ENCODE measurements at places on chromosomes 16 and 17.

DNA sequence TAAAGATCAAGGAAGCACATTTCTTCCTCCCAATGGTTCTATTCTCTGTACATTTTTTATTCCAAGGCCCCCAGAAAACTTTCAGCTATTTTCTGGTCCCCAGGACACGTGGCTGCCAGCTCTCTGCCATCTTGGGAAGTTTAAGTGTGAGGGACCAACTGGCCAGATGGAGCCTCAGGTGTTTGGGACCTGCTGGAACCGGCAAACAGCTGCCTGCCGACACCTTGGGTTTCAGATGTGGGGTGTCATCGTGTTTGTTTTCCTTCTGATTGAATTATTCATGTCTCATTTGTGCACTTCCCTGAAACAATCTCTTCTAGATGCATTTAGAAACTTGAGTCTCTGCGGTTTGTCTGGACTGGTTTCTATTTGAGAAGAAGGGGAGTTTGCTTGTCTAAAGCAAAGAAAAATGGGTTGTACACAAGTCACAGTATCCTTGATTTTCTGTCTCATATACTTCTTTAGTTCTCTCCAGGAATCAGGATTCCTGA is 386.5 kb downstream of the SLC39A11 start:
- DNase-seq = no peak

GRCh38 chr17:29584452-29585079 is 4.9 kb downstream of the GIT1 start:
- no peak for DNase-seq

DNA sequence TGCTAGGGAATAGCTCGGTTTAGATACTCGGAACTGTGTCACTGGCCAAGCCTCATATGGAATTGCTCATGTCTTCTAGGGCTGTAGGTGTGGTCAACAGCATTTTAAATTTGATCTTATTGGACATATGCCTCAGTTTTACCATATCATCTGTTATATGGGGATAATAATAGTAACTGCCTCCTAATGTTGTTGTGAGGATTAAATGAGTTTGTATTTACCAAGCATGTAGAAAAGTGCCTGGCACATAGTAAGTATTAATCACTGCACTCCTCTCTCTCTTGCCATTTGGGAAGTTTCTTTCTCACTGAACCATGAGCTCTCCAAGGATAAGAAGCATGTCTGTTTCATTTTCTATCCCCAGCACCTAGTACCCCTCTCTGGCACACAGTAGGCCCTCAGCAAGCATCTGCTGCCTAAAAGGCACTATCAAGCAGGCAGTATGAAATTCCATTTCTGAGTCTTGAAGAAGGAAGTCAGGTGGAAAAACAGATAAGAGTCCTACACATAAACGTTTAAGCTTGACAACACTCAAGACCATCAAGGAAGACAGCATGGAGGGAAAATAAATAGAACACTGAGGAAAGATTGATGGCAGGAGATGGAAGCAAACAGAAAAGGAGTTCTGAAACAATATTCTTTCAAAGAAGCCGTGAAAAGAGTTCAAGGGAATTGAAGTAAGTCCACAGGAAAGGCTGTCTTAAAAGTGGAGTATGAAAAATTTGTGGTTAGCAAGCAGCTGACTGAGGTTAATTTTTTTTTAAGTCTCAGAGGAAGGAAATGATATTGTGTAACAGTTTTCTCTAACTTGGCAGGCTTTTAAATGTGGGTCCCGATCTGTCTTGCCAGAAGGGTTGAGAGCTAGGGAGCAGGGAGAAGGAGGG is 2.2 kb upstream of the ATP6V0A1 start:
- DNase-seq = peak; percentile 61

DNA sequence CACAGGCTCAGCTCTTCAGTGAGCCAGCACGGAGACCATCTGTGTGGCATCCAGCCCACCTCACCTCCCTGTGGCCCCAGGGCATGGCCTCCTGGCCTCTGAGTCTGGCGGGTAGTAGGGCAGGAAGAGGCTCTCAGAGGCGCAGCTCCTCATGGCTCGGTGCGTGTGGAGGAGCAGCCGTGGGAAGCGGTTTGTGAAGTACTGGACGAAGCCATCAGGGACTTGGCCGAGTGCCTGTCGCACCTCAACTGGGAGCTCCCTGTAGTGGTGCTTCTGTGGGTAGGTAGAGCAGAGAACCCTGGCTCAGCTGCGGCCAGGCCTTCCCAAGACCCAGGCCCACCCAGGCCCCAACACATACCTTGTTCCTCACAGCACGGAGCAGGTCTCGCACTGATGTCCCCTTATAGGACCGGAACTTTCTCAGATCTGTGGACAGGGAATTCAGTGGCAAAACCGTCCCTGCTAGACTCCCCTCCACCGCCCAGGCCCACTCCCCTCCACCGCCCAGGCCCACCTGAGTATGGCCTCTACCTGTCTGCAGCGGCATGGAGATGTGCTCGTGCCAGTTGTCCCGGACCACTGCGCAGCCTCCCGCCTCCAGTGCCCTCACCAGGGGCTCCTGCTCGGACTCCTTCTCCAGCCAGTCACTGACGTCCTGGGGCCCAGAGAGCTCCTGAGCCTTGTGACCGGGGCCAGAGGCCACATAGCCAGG is 12.2 kb downstream of the PLK1 start:
- DNase-seq = no peak
